ENCODE measurements at places on chromosomes 11 and 22. TPM values are rescaled to one million over a fixed set of nuclear protein-coding genes. Genes with fewer than 3 reads are reported as not detected.

The TXN2 gene
- 43.4 TPM for total RNA-seq

The HOATZ gene
- total RNA-seq = not detected

GRCh38 chr11:131025421-131026125, 109.3 kb upstream of the SNX19 start:
- no peak for DNase-seq

GRCh38 chr11:68890490-68891231, 13.0 kb downstream of the MRPL21 start:
- DNase-seq = no peak

DNA sequence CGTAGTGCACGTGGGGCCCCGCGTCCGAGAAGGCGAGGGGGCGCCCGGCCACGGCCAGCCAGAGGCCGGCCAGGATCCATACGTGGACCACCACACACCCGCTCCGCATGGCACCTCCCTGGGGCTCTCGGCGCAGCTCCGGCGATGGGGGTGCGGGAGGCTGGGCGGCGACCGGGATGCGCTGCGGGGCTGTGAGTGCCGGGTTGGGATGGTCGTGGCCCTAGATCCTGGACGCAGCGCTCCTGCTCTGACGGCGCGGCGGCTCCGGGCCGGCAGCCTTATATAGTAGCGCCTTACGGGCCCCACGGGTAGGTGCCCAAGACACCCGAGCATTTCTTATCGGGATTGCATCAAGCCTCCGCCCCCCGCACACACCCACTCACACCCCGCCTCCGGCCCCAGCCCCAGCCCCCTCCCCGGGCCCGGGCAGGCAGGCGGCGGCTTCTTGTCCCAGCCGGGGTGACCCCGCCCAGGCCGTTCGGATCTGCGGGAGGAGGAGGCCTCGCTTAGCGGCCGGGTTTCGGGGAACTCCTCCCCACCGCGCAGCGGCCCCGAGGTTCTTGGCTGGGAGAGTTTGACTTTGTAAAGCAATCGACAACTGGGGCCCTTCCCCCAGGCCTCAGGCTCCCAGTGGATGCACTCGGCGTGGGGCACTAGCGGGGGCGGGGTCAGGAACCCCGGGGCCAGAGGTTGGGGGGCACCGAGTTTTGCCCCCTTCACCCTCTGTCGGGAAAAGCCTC, at the start of gene FGF19:
TSS of gene FGF19 (minus strand) at position 255 of the 740 bp plus-strand sequence. CDS start at position 109, 146 bp downstream.
- DNase-seq = no peak
